Aorta (tissue), 5 donors: ENCODE measurements at places on chromosomes 12 and 14. TPM values are rescaled to one million over a fixed set of nuclear protein-coding genes. Genes with fewer than 3 reads are reported as not detected.
A peak's percentile ranks its signal among the peaks of the same experiment; 100 is the strongest.

GRCh38 chr12:104494793-104495158 is 38.0 kb downstream of the CHST11 start:
- no peak for DNase-seq

The GLS2 gene
- 1.5 TPM for total RNA-seq

- no peak for DNase-seq
Measured at GRCh38 chr12:103422328-103422727, 73.4 kb downstream of the C12orf42 start.

DNA sequence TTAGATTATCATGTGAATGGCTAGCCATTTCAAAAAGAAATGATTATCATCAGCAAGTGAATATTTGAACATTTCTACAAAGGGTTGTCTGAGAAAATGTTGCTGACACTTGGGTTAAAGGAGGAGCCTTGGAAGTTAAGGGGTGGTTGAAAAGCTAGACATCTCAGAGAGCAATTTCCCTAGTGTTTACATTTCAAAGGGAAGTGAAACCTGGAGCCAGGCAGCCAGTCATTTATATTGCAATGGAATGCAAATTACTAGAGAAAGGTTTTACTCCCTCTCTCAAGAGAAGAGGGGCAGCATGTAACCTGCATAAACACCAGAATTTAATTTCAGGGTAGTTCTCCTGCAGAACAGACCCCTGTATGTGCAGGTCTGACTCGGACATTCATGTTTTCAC is 279.0 kb downstream of the SLC16A7 start:
- DNase-seq, result no peak

The IFNG-AS1 gene
- 0.54 TPM for total RNA-seq

The CTSG gene
- total RNA-seq, result 3.6 TPM

- DNase-seq, result peak; percentile 62
Measured at GRCh38 chr12:19575337-19576243, 136.3 kb downstream of the AEBP2 start.

- no peak for DNase-seq
Measured at GRCh38 chr12:128318341-128318740, 51.4 kb downstream of the TMEM132C start.

- no peak for DNase-seq
Measured at GRCh38 chr14:84404246-84404645, 1125.7 kb upstream of the FLRT2 start.

GRCh38 chr14:105419195-105420091 is at the start of gene MTA1:
Gene MTA1, plus strand, starts transcription at chr14:105419827. Its CDS starts 209 bp downstream, at chr14:105420036.
- no peak for DNase-seq
